AG08395 (cell line): ENCODE measurements at places on chromosomes 5 and 9.

- DNase-seq: peak; percentile 33
Observed at GRCh38 chr5:151123897-151124751, 33.5 kb downstream of the ANXA6 start.

GRCh38 chr9:124041817-124042116 is 30.2 kb downstream of the LHX2 start:
- no peak for DNase-seq

GRCh38 chr9:78578072-78578471 is 281.1 kb downstream of the PSAT1 start:
- no peak for DNase-seq

DNA sequence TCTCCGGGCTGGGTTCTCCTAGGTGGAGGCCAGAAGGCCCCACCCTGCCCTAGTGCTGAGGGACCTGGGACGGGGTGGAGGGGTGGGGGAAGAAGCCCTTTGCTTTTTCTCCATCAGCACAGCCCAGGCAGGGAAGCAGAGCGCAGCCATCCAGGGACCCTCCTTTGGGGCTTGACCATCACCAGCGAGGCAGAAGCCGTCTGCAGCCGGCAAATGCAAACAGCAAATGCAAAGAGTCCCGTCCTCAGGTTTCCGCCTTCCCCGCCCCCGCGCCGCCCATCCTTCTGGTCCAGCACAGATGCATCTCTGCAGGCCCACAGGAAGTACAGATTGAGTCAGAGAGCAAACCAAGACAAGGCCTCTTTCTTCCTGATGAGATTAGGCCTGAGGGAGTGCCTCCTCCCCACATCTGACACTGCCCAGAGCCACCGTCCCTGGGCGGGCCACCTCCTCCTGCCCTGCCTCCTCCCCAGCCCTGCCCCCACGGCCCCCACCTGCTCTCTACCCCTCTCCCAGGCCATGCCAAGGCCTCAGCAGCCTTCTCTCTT is 23.4 kb downstream of the CORO2A start:
- peak; percentile 26 for DNase-seq
